Endothelial cell (in vitro differentiated cells): ENCODE measurements at places on chromosomes 16 and 17.

DNA sequence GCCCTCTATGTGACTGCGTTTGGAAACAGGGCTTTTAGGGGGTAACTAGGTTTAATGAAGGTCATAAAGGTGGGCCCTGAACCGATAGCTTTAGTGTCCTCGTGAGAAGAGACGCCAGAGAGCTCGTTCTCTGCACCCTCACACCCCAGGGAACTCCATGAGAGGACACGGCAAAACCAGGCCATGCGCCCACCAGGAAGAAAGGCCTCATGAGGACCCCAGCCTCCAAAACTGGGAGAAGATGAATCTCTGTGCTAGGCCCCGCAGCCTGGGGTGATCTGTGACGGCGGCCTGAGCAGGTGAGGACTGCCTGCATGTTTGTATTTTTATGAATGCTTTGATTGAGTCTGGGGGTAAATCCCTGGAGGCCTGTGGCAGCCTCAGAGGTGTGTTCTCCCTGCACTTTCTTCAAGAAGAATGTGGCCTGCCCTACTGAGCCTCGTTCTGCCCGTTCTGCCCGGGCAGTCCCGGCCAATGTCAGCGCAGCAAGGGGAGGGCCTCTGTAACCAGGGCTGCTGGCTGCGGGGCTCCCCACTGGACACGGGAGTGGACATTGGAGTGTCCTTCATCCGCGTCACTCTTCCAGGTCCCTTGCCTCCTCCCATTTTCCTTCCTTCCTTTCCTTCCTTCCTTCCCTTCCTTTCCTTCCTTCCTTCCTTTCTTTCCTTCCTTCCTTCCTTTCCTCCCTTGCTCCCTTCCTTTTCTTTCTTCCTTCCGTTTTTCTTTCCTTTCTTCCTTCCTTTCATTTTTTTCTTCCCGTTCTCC, 6.8 kb upstream of the RNF213 start:
- no peak for DNase-seq
- H3K27me3 ChIP-seq = peaks cover 7% of the 10 kb centered on the region
- H3K4me1 ChIP-seq = peaks cover 11% of the 10 kb centered on the region

- no peak overlapping the region for H3K4me3 ChIP-seq
- H3K27me3 ChIP-seq = peaks cover 4% of the 10 kb centered on the region
- H3K27ac ChIP-seq = no peak overlapping the region
- peaks cover 3% of the 10 kb centered on the region for H3K4me1 ChIP-seq
These were observed 37.2 kb upstream of the GAN start for GRCh38 chr16:81277541-81278080.

- no peaks in the 10 kb centered on the region for H3K36me3 ChIP-seq
- no peak for DNase-seq
- no peaks in the 10 kb centered on the region for H3K27me3 ChIP-seq
These were observed 185.6 kb downstream of the C16orf78 start for GRCh38 chr16:49559242-49559641.

- H3K27me3 ChIP-seq = no peaks in the 10 kb centered on the region
- no peak for DNase-seq
- peaks cover 5% of the 10 kb centered on the region for H3K4me1 ChIP-seq
- no peak overlapping the region for H3K27ac ChIP-seq
These were observed 153.7 kb downstream of the CYB561 start for GRCh38 chr17:63292421-63292820.

DNA sequence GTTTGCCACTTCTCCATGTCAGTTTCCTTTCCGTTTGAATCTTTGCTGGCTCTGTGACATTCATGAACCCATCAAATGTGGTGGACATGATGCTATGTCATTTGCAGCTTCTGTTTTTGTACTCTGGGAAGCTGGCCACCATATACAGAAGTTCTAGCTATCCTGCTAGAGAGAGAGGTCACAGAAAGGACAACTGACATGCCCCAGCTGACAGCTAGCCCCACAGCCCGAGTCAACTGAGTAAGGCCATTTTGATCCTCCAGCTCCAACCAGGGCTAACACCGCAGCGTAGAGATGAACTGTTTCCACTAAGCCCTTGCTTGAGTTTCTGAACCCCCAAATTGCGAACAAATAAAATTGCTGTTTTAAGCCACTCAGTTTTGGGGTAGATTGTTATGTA, 33.8 kb downstream of the CCDC42 start:
- H3K36me3 ChIP-seq = peaks cover 3% of the 10 kb centered on the region
- H3K4me1 ChIP-seq = peaks cover 12% of the 10 kb centered on the region
- no peak overlapping the region for H3K4me3 ChIP-seq
- H3K27ac ChIP-seq = no peak overlapping the region

- H3K27ac ChIP-seq = no peak overlapping the region
- H3K27me3 ChIP-seq = peaks cover 2% of the 10 kb centered on the region
- H3K36me3 ChIP-seq = peaks cover 22% of the 10 kb centered on the region
- peaks cover 24% of the 10 kb centered on the region for H3K4me1 ChIP-seq
These were observed 16.4 kb downstream of the SGF29 start for GRCh38 chr16:28569968-28570752.

DNA sequence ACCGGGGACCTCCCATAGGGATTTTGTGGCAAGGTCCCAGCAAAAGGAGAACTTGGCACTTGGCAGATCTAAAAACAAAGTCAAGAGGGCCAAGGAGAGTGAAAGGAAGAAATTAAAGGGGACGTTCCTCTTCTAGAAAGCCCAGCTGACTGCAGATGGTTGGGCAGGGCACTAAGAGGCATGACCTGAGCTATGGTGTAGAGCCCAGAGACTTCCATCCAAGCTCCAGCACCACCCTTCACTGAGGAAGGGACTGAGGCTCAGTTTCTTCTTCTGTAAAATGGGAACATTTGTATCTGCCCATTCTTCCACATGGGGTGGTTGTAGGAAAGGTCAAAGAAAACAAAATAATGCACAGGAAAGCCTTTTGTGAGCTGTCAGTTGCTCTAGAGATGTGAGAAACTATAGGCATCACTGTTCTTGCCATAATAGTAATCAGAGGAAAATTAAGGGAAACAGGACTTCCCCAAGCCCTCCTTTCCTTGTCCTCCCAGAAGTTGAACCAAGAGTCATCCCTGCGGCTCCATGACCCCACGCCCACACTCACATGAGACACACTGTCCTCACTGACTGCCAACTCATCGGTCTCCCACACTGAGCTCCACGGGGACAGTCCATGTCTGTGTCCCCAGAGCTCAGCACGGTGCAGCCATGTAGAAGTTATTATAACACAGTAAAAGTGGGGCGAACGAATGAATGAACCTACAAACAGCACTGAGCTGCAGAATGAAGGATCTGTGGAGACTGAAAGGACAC, 10.4 kb downstream of the CD300LF start:
- H3K36me3 ChIP-seq = no peaks in the 10 kb centered on the region
- H3K4me1 ChIP-seq = no peaks in the 10 kb centered on the region
- H3K27me3 ChIP-seq = peaks cover 2% of the 10 kb centered on the region
- DNase-seq = no peak
- H3K4me3 ChIP-seq = no peak overlapping the region

- peaks cover 4% of the 10 kb centered on the region for H3K27me3 ChIP-seq
- H3K27ac ChIP-seq = no peak overlapping the region
- H3K4me3 ChIP-seq = no peak overlapping the region
- no peak for DNase-seq
- peaks cover 16% of the 10 kb centered on the region for H3K4me1 ChIP-seq
- H3K36me3 ChIP-seq = peaks cover 39% of the 10 kb centered on the region
These were observed 106.2 kb downstream of the CLEC16A start for GRCh38 chr16:11050536-11050935.

DNA sequence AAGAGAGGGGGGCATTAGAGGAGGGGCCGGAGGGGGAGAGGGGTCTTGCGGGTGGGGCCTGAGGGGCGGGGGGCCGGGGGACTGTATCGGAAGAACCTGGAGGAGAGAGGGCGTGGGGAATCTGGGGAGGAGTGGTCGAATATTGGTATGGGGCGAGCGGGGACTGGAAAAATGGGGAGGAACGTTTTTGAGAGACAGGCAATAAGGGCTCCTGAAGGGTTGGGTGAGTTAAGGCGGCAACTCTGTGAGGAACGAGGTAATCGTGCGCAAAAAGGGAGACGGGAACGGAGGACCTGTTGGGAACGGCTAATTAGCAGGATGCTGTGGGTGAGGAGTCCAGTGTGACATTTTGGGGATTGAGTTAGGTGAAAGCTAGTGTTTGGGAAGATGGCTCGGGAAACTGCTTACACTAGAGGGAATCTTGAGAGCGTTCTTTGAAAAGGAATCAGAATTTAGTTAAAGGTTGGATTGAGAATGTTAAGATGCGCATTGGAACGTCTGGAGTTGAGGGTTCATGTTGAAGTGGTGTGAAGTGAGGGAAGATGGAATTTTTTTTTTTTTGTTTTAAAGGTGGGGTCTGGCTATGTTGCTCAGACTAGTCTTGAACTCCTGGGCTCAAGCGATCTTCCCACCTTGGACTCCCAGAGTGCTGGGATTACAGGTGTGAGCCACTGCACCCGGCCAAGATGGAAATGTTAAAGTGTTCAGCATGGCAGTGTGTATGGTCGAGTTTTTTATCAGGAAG, 662 bp downstream of the WIPF2 start:
- peaks cover 3% of the 10 kb centered on the region for H3K36me3 ChIP-seq
- H3K4me3 ChIP-seq = peak overlapping the region; percentile 97
- H3K4me1 ChIP-seq = peaks cover 16% of the 10 kb centered on the region
- peaks cover 8% of the 10 kb centered on the region for H3K27me3 ChIP-seq
- H3K27ac ChIP-seq = peak overlapping the region; percentile 45

- H3K4me1 ChIP-seq = peaks cover 31% of the 10 kb centered on the region
- peaks cover 19% of the 10 kb centered on the region for H3K27me3 ChIP-seq
- no peak overlapping the region for H3K27ac ChIP-seq
- peaks cover 36% of the 10 kb centered on the region for H3K36me3 ChIP-seq
- DNase-seq = no peak
These were observed 50.5 kb upstream of the ZNF750 start for GRCh38 chr17:82890339-82890730.

- peak overlapping the region; percentile 11 for H3K27ac ChIP-seq
- peak; percentile 43 for DNase-seq
- H3K36me3 ChIP-seq = peaks cover 4% of the 10 kb centered on the region
- peaks cover 7% of the 10 kb centered on the region for H3K4me1 ChIP-seq
These were observed 86.8 kb downstream of the WWP2 start for GRCh38 chr16:69848637-69849545.
